ENCODE measurements at places on chromosomes 13 and 19.

DNA sequence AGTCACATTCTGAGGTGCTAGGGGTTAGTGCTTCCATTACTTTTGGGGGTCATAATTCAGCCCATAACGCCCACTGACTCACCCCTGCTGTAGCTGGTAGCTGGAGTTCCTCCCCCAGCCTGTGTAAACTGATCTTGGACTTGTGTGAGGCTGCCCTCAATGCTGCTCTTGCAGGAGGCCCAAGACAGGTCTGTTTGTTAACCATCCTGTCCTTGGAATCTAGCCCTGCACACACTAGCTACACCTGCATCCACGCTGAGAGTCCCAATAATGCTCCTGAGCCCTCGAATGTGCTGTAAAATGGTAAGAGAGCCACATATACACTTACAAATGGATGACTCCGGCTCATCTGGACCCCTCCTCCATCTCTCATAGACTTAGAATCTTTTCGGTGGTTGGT lies 9.6 kb downstream of the LRCH1 start:
- no peak for DNase-seq

- DNase-seq, result no peak
Measured at GRCh38 chr13:106503272-106503671, 32.2 kb downstream of the EFNB2 start.

- DNase-seq, result no peak
Measured at GRCh38 chr13:76000131-76000530, 364.0 kb downstream of the LMO7 start.

DNA sequence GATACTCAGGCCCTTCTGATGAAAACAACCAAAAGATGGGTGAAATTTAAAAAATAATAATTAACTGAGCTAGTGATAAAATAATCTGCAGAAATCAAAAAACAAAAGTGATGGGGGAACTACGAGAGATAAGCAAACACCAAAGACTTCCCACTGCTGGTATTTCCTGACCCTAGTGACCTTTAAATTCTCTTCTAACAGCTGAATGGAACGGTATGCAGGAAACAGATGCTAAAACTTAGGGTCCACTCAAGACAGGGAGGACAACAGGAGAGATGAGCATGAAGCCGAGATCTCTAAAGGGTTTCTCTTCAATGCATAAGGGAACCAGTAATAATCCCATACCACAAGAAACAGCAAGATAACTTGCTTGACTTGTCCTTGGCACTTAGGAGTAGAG lies 50.8 kb downstream of the USP12 start:
- no peak for DNase-seq

- peak; percentile 93 for DNase-seq
Measured at GRCh38 chr19:19404879-19405860, at the start of gene GATAD2A. Gene GATAD2A, plus strand, starts transcription at chr19:19405675. Its CDS starts 59,671 bp downstream, at chr19:19465346.

- DNase-seq, result no peak
Measured at GRCh38 chr19:53595510-53595867, 36.3 kb upstream of the DPRX start.

GRCh38 chr13:23348262-23349127 lies 85.0 kb downstream of the SACS start:
- no peak for DNase-seq

- DNase-seq, result no peak
Measured at GRCh38 chr13:106709522-106709921, 141.6 kb upstream of the ARGLU1 start.

GRCh38 chr13:50326811-50327210 lies 311.6 kb downstream of the KCNRG start:
- DNase-seq, result no peak

DNA sequence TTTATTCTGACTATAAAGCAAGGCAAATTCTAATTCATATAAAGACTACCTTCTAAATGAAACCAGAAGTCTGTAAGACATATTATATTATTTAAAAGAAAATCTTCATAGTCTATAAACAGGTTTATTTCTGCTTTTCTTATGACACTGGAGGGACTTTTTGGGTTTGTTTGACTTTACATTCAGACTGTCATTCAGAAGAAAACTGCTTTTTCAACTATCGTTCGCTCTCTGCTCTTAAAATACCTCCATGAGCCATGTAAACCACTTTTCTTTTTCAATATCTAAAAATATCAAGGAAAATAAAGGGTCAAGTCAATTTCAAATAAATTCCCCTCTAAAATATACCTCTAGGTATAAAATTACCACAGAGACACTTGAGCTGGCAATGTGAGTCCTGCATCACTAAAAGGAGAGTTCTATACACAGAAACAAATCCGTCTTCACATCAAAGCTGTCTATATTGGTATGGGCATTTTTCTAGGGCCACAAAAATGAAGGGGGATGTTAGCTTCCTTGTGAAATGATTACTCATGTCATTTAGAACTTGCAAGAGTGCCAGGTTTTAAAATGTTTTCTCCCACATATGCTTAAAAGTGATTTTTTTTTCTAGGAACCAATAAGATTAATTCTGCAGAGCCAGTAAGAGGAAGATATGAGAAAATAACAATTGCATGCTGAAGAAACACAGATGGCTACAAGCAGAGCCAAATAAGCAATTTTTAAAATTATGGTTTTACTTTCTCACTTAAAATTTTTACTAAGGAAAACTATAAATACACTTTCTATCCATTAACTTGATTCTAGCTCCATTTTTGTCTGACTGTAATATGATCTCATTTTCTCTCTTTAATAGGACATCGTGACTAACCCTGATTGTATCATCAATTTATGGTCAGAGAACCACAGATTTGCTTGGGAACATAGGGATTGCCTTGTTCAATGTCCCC lies 181.8 kb downstream of the TBC1D4 start:
- DNase-seq, result no peak

GRCh38 chr19:3827306-3827705 lies 41.1 kb upstream of the MATK start:
- no peak for DNase-seq

GRCh38 chr19:5697022-5697889 lies 7.2 kb downstream of the RPL36 start:
- no peak for DNase-seq

GRCh38 chr19:2199861-2200623 lies 36.1 kb downstream of the PLEKHJ1 start:
- no peak for DNase-seq

- no peak for DNase-seq
Measured at GRCh38 chr13:34857558-34858325, 84.3 kb upstream of the NBEA start.

- DNase-seq, result no peak
Measured at GRCh38 chr19:54209058-54209810, 8.6 kb downstream of the RPS9 start.

DNA sequence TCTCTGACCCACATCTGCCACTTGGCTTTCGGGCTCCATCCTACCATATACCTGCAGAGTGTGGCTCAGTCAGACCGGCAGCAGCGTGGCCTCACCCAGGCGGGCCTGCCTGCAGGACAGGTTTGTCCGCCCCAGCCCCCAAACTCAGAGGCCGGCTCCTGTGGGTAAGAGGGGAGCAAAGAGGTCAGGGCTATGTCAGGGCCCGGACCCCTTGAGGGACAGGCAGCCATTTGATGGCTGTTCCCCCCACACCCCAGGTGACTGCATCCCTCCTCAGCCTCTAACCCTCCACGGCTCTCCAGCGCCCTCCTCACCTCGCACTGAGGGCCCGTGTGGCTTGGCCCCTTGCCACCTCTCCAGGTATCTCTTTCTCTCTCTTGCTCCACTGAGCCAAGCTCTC lies 12.3 kb upstream of the ZBTB32 start:
- DNase-seq, result no peak

GRCh38 chr13:101695870-101696516 lies 243.5 kb downstream of the ITGBL1 start:
- no peak for DNase-seq

DNA sequence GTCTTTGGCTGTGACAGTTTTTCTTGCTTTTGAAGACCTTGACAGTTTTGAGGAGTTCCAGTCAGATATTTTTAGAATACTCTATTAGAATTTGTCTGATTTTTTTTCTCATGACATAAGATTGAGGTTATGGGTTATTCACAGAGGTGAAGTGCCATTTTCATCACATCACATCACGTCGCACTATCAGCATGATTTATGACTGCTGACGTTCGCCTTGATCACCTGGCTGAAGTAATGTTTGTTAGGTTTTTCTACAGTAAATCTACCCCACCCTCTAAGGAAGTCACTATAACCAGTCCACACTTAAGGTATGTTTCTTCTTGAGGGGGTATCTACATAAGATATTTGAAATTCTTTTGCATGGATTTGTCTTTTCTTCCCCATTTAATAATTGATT lies 169.7 kb downstream of the NDFIP2 start:
- DNase-seq, result no peak

DNA sequence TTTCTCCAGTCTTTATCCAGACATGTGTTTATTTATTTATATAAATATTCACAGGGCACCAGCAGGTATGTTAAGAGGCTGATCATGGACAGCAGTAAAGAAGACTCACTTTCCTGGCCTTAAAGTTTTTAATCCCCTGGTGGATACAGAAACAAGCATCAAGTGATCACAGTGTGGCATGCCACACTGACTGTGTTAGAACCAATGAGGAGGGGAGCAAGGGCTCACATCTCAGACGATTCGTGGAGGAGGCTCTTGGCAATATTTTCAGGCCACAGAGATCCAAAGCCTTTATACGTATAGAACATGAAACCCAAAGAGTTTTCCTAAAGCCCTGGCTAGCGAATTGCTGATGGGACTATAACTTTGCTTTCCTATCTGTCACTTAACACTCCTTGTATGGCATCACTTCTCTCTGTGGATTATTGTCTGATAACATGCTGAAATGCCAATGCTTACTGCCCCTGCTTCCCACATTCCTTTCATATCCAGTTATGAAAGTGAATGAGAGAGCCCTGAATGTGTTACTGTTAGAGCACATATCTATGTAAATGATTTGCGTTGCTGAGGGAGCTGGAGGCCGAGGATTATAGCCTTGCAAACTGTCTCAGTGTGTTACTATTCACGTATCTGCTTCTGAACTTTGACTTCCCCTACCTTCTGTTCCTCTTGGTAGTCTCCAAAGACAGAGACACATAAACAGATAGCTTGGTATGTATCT lies 37.6 kb downstream of the POLR1D start:
- no peak for DNase-seq

DNA sequence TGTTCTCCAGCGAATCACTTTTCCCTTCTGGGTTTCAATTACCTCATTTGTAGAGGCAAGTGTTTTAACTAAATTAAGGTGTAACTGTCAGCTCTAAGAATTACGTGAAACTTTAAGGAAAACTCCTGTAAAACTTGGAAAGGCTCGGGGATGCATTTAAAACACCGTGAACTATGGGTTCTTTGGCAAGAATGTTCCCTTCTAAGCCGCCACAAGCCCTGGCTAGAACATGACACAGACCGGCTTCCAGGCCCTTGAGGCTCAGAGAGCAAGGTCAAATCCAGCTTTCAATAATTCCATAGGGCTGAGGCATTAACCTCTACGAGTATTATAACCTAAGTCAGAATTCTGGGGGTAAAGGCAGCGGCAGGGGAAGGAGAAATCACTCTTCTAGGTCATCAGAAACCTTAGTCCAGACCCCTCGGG lies 685 bp downstream of the VWA8 start:
- DNase-seq, result no peak

DNA sequence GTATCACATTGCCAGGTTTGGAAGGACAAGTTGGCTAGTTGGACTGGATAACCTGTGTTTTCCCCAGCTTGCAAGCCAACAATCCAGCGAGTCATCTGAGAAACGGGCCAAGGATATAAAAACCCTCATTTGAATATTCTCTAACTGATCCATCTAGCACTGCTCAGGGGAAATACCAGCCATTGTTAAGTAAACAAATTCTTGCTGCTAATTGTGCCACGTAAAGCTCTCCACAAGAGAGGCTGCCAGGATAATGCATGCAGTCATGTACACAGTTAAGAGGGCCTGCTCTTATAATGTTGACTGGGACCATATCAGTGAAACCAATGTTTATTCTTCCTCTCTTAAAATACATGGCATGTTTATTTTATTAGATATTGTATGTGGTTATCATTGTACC lies 663.2 kb upstream of the SGCG start:
- DNase-seq, result no peak
